Natural killer cell treated with Interleukin-12 subunit alpha and Interleukin-12 subunit beta and Interleukin-15 and Interleukin-18, amount 100 ng/mL, for 72 hours (primary cell): ENCODE measurements at places on chromosomes 4 and X.

DNA sequence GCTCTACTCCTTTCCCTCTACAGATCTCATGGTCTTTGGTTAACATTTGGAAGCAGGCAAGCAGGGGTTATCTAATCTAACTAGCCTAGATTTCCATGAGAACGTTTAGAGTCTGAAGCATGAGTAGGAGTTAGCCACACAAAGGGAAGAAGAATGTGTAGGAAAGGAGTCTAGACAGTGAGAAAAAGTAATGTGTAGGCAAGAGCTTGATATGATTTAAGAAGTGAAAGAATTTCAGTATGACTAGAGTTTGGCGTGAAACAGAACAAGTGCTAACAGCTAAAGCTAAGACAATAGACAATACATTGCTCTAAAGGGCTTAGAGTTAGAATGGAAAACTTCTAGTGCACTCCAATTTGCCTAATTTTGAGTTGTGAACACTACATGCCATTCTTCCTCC is 10.8 kb downstream of the CXCL8 start:
- DNase-seq, result no peak

DNA sequence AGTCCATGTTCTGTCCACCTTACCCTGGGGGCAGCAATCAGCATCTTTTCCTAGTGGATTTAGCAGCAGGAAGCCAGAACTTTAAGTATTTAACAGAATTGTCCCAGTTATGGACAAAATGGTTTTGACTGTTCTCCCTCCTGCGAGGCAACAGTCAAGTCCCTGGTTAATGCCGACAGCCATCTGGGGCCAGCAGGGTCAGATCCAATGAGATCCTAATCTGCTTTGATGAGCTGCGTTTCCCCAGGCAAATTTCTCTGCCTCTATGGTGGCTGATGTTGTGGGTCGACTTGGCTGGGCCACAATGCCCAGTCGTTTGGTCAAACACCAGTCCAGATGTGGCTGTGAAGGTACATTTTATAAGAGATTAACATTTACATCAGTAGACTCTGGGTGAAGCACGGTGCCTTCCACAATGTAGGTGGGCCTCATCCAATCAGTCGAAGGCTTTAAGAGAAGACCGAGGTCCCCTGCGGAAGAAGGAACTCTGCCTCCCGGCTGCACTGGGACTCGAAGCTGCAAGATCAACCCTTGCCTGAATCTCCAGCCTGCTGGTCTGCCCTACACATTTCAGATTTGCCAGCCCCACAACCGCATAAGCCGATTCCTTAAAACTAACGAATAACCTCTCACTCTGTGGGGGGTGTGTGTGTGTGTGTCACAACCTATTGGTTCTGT is 89.0 kb upstream of the C4orf50 start:
- DNase-seq, result no peak

DNA sequence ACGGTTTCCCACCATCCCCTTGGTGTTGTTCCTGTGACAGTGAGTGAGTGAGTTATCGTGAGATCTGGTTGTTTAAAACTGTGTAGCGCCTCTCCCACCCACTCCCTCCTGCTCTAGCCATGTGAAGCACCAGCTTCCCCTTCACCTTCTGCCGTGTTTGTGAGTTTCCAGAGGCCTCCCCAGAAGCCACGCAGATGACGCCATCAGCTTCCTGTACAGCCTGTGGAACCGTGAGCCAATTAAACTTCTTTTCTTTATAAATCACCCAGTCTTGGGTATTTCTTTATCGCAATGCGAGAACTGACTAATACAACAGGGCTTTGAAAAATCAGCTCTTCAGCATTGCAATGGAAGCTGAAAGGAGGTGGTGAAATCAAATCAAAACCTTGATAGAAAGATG is 50.0 kb downstream of the FGFBP1 start:
- DNase-seq, result no peak

- no peak for DNase-seq
Observed at GRCh38 chrX:28273736-28274135, 292.5 kb upstream of the DCAF8L1 start.

DNA sequence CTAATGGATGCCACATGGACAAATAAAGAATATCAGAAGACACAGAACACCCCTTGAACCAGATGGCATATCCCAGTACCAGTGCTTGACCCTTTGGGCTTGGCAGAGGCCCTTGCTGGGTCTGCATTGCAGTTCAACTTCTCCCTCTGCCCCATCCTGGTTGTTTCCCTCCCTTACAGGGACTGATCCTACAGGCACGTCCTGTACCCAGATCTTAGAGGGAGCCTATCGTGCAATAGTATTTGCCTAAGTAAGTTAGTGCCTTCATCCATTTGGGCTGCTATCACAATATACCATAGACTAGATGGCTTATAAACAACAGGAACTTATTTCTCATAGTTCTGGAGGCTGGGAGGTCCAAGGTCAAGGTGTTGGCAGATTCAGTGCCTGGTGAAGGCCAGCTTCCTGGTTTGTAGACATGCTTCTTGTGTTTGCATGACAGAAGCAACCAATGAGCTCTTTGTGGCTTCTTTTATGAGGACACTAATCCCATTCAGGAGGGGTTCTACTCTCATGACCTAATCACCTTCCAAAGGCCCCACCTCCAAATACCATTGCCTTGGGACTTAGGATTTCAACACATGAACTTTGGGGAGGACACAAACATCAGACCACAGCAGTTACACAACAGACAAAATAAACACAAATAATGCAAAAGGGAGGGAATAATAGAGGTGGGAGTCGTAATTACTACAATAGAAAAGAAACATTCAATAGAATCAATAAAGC is 146.5 kb upstream of the MSX1 start:
- DNase-seq, result no peak

- peak; percentile 85 for DNase-seq
Observed at GRCh38 chr4:163544407-163545038, 50.0 kb downstream of the TMA16 start.

- DNase-seq, result no peak
Observed at GRCh38 chrX:11465648-11466411, 172.6 kb downstream of the AMELX start.

DNA sequence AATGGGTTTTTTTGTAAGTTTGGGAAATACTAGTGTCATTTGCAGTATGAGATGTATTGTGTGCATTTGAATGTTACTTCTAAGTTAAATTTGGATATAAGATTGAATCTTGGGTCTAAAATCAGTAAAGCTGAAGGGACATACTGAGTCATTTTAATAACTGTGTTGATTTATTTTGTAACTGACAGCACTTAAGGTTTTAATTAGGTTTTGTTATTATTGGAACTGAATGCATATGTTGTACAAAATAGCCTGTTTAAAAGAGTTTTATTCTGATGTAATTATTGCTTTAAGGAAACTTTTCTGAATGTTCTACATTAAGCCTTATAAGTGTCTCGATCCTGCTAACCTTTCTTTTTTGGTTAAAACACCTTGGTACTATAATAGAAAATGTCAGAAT is 396.6 kb downstream of the MAPK10 start:
- DNase-seq, result no peak

DNA sequence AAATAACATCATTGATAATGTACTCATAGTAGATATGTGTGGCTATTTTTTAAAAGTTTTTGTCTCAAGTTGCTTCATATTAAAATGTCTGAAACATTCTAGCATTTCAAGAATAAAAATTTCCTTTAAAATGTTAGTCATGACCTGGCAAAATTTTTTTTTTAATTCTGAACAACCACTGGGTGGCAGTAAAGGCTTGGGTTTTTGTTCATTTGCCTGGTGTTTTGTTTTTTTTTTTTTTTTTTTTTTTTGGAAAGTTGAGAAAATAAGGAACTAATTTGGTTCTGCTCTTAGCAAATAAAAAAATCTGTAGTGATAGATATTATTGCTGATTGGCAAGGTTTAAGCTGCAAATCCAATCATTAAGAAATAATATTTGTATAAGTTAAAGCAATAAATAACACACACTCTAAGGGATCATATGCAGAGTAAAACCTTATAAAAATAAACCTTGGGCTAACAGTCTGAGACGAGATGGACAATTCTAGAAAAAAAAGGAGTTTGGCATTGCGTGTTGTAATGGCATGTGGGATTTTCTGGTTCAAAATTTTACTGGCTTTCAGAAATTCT is 81.4 kb downstream of the CEP44 start:
- no peak for DNase-seq

DNA sequence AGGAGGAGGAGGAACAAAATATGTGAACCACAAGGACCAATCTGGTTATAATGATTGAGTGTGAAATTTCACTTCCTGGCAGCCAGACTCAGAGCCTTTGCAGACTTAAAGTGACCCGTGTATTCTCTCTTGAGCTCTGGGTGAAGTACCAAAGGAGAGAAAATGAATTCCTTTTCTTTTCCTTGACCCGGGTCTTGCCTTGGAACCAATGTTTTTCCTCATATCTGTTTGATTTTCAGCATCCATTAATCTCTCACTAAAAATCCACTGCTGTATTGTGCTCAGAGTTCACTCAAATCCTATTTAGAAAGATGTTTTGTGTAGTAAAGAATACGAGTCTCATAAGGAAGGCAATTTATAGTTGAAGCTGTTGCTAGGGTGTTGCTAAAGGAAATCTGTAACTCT is 78.3 kb upstream of the C1QTNF7 start:
- no peak for DNase-seq

GRCh38 chr4:54526560-54526959 is 131.2 kb upstream of the KIT start:
- no peak for DNase-seq
